ENCODE measurements at places on chromosomes 11 and 22. TPM values are rescaled to one million over a fixed set of nuclear protein-coding genes. Genes with fewer than 3 reads are reported as not detected.

THY1 gene
- 2.4 TPM for total RNA-seq

CABP7 gene
- total RNA-seq: under 0.01 TPM

CD248 gene
- 1.7 TPM for total RNA-seq

IRAG1 gene
- total RNA-seq: not detected

GAB4 gene
- under 0.01 TPM for total RNA-seq

BARX2 gene
- not detected for total RNA-seq

CCDC89 gene
- total RNA-seq: 1.1 TPM

GLYATL2 gene
- 0.46 TPM for total RNA-seq

KLHDC7B gene
- not detected for total RNA-seq

HORMAD2 gene
- not detected for total RNA-seq

PRG3 gene
- total RNA-seq: not detected

SUSD2 gene
- total RNA-seq: 0.62 TPM

OAF gene
- 32.0 TPM for total RNA-seq

TRIM29 gene
- total RNA-seq: not detected

TPBGL gene
- total RNA-seq: 1.0 TPM

POU2AF2 gene
- not detected for total RNA-seq

EEF1G gene
- 917 TPM for total RNA-seq

MRPL11 gene
- total RNA-seq: 42.0 TPM

OR51E2 gene
- total RNA-seq: not detected

APOA1 gene
- total RNA-seq: 0.31 TPM
